Central memory CD4-positive, alpha-beta T cell (primary cell): ENCODE measurements at places on chromosomes 7 and 10.

DNA sequence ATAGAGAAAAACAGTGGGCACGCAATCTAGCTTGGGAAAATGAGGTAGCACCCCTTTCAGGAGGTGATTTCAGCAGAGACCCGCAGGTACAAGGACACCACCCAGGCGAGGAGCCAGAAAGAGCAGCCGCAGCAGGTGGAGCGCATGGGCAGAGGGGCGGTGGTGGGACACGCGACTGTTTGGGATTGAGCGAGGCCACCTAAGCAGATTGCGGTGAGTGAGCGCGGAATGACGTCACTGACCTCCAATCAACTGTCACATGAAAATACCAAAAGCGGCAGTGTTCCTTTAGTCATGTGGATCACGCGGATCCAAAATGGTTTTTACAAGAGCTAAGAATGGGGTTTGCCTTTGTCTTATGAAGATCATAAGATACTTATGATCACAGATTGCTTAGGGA, 40.2 kb upstream of the SLC26A3 start:
- DNase-seq, result no peak

DNA sequence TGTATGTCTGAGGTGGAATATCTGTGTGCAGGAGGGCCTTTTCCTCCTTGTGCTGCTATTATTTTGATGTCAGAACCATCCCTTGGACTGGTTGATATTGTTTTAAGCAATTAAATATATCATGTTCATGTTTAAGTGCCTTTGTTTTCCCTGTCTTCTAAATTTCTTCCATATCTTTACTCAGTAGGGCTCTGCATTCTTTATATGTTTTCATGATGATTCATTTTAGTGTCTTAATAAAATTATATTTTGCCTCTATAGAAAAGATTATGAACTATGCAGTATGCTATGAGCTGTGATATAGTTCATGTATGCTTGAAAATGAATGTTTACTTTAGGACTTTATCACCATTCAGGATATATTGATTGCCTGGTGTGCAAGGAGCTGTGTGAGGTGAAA, 34.8 kb downstream of the AHR start:
- DNase-seq, result no peak

DNA sequence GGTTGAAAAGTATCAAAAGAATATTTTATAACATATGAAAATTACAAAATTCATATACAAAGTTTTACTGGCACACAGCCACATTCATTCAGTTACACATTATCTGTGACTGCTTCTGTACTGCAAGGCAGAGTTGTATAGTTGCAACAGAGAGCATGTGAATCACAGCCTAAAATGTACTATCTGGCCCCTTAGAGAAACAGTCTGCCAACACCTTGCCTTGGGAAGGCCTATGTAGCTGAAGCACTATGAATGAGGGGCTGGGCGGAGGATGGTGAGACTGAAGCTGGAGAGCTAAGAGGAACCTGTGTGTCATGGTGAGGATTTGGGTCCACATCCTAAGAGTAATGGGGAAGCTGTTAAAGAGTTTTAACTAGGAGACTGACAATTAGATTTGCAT, 35.7 kb downstream of the PDZD8 start:
- no peak for DNase-seq

GRCh38 chr10:128993911-128994538, 473.0 kb upstream of the MGMT start:
- no peak for DNase-seq

DNA sequence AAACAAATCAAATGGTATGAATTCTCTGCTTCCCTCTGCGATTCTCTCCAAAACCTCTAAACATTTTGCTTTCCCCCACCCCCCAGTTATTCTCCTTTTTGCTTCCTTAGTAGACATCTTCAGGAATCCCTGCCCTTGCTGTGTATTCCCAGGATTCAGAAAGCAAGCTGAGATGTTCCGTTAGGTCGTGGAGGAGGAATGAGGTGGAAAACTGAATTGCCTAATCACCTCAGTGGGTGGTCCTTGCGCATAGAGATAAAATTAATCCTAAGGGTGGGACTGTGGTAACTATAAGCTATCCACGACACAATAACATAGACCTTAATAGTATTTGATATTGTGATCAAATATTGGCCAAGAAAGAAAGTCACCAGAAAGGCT, 49.1 kb upstream of the SEMA3C start:
- no peak for DNase-seq

DNA sequence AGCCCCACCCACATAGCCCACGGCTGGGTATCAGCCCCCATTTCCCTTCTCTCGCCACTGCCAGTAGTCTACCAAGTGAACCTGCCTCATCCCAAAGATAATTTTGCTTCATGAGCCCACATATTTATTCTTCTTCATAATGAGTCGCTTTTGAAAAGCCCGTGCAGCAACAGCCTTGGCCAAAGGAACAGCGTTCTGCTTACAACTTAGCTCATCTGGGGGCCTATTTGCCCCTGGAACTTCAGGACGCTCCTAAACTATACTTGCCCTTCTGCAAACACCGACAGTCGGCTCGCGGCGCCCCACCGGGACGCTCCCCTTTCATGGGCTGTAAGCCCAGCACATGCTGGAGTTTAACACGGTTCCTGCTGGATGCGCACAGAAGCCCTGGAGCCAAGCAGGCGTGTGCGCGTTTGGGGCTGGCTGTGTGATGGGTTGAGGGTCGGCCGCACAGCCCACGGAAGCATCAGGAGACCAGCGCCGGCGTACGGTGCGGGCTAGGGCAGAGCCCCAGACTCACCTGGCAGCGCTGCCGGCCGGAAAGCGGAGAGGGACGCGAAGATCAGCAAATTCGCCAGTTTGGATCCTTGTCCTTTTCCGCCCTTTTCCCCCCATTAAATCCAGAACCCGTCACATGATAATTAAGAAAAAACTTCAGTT, 370 bp downstream of the TMEM60 start:
- DNase-seq, result no peak

- DNase-seq, result no peak
Measured at GRCh38 chr7:22083704-22084240, 138.1 kb upstream of the CDCA7L start.

GRCh38 chr10:89645742-89646172, 715 bp upstream of the PANK1 start:
- no peak for DNase-seq

DNA sequence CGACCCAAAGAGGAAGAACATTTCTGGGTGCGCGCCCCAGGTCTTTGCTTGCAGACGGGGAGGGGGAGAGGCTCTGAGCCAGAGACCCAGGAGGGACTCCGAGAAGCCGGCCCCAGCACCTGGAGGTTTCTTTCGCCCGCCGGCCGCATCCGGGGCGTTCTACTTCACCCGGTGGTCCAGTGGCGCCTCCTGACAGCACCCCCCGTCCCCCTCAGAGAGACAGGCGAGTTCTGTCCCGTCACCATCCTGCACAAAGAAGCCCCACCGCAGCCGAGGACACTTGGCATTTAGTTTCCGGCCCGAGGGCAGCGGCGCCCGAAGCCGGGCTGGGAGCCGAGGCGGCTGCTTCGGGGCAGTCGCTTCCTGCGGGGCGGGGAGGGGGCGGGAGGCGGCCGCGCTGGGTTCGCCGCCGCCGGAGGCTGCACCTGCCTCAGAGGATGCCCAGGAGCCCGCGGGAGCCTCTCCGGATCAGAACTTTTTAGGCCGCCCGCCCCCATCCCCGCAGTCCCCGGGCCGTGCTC, at the start of gene TMEM178B:
TMEM178B (plus strand) TSS at position 424 of the 521 bp plus-strand sequence.
- no peak for DNase-seq

DNA sequence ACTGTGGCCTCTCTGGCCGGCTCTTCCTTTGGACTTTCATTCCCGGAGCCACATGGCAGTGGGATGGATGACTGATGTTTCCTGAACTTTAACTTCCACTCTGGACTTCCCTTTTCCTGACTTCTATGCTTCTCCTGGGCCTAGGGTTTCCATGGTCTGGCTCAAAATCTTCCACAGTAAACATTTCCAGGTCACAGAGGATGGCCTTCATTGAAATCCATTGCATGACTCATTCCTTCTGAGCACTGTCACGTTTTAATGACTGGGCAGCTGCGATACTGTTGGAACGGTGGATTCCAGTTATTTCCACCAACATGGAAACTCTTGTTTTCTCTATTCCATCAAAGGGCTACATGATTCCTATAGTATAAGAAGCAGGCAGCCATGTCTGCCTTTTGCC, 24.4 kb upstream of the ZNF273 start:
- DNase-seq, result no peak

DNA sequence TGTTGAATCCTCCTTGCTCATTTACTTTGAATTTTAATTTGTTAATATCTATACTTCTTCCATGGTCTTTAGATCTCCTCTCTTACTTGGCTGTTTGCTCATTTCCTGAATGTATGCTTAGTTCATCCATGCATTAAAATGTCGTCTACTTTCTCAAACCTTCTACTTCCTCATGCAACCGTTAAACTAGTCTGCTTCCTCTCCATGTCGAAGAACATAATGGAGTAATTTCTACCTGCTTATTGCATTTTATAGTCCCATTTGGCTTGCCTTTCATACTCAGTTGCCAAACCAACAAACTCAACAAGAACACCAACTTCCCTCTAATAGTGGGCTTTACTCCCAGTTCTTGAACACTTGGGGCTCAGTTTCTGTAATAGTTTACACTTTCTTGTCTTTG, 43.8 kb upstream of the SEMA3D start:
- DNase-seq, result no peak

DNA sequence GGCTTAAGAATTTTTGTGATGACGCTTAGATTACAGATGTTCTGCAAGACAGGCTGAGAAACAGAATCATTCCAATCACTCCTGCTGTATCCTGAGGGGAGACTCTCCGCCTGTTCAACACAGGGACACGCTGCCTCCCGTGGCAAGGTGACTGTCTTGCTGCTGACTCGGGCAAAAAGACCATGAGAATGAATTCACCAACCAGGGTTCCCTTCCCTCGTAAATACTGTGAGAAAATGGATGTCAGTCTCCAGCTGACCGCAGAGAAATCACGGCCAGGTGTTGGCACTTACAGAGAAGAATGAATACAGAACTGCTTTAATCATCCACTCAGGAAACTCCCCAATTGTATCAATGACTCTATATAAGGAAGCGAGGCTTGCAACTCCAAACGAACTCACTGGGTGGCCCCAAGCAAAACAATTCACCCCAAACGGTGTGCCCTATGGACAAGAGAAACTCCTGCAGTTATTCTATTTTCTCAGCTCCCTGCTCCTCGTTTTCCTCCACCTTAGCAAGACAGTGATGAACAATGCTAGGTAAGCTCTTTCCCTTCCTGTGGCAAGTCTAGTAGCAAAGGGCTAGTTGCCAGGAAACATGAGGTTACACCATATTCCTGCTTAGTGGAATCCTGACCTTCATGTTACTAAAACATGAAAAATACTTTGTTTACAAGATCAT, 22.8 kb downstream of the GNA12 start:
- DNase-seq, result no peak

- DNase-seq, result no peak
Measured at GRCh38 chr7:113867325-113867724, 51.5 kb downstream of the PPP1R3A start.
